ENCODE measurements at places on chromosomes 3 and 15.

DNA sequence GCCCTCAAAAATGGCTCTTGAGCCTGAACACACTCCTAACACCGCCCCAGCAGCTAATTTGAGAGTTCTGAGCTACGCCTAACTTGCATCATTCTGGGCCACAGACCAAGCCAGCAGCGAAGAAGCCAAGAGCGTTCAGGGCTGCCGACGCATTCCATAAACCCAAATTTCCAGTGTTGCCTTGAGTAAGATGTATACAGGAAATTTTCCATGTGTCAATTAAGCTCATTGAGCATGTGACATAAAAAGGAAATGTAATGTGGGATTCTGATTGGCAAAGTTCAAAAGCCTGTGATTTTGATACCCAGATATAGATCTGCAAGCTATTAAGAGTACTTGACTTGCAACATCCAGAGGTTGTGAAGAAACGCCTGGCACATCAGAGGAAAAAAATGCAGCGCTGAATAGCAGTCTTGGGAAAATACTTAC is 148.6 kb upstream of the NR2F2 start:
- peak; percentile 93 for DNase-seq

- no peak for DNase-seq
Measured at GRCh38 chr15:41943543-41944312, 28.6 kb downstream of the EHD4 start.

GRCh38 chr3:187738331-187739093 is 6.8 kb downstream of the BCL6 start:
- DNase-seq = peak; percentile 91

DNA sequence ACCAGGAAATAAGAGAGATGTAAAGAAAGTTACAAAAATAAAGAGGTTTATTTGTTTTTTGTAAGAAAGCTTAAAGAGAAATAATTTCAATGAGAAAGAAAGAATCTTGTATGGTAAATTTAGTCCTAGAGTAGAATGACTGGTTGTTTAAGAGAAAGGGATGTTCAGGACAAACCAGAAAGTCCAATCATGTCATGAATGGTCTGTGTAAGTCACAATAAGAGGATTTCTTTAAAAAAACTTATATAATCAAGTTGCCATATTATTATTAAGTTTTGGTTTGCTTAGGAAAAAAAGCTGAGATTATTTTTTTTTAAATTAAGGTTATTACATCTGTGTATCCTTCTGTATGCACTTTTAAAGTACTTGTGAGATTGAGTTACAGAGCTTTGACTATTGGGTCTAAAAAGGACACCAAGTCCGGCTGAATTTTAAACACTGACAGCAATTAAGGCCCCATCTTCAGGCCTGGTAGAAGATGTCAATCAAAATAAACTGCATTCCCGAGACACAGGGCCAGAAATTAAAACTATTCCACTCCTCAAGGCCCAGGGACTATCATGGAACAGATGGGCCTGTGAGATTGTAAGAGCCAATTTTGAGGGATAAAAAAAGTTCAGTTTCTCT is 12.2 kb downstream of the ERICH6 start:
- DNase-seq = no peak

- DNase-seq = peak; percentile 97
Measured at GRCh38 chr15:48541341-48542278, 103.9 kb downstream of the FBN1 start.

DNA sequence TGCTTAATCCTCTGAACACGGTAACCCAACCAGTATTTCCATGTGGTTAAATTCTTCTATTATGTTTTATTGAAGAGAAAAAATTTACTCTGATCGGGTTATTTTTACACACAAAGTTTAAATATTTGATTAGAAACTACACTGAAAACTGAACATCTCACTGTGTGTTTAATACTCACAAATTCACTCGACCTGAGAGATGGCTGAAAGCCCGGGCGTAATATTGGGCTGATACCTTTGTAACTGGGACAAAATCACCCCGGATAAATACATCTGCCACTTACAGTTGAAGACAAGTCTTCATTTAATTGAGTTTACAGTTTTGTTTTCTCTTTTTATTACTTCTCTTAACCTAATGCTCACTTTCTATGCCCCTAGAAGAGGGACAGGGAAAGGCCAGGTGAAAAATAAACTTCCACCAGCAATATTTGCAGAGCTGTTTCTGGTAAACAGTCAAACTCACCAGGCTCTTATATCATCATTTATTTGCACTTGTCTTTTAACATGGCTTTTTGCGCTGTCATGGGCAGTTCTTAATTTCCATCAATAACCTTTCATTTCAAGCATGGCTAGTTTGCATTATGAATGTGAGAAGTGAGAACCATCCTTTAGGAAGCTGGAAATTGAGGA is 145.6 kb upstream of the TMCO5A start:
- DNase-seq = no peak

- DNase-seq = no peak
Measured at GRCh38 chr3:108076564-108076963, 14.3 kb downstream of the CD47 start.

DNA sequence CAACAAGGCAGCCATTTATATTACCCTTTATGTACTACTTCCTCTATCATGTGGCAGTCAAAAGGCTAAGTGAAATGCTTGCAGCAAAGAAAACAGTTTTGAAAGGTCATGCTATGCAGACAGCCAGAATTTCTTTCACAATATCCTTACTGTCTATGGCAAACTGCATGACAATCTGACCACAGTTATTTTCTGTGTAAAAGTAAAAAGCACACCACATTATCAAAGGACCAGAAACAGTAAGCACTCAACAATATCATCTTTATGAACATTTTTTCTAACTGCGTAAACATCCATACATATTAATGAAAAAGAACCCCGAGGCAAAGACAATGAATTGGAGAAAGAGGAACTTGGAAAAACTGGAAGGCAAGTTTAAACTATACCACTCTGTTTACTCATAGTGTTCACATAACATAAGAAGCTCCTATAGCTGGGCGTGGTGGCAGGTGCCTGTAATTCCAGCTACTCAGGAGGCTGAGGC is 47.9 kb downstream of the PIK3CB start:
- peak; percentile 80 for DNase-seq

DNA sequence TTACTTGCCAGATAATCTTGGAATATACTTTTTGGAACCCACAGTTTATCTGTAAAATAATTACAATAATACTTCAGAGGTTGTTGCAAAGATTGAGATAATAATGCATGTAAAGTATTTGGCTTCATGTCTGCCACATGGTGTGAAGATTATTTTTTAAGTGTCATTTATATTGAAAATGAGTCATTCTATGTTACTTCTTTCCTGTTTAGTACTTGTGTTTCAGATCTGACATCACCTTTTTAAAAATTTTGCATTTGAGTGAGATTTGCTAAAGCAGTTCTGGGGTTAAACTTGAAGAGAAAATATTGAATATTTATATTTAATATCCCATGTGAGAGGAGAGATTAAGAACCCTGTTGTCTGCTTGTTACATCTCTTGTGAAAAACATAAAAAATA is 31.2 kb downstream of the IQGAP1 start:
- peak; percentile 25 for DNase-seq

DNA sequence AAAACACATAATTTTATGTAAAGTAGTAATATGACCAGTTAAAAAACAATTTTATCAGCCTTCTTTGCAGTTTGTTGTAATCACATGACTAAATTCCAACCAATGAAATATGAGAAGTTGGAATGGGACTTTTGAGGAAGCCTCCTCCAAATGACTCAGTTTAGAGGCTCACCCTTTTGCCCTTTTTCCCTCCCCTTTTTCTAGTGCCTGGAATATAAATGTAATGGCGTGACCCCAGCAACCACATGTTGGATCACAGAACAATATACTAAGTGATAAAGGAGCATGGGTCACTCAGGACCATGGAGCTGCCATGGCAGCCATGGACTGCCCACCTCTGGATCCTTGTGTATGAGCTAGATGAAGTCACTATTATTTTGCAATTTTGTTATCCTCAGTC is 48.8 kb upstream of the HEG1 start:
- DNase-seq = no peak

GRCh38 chr15:96049323-96049722 is 281.2 kb upstream of the NR2F2 start:
- no peak for DNase-seq

- peak; percentile 66 for DNase-seq
Measured at GRCh38 chr3:187744169-187745151, 808 bp downstream of the BCL6 start.

- DNase-seq = peak; percentile 7
Measured at GRCh38 chr3:195768831-195769303, 42.9 kb downstream of the MUC4 start.

GRCh38 chr3:29346828-29347227 is 66.0 kb downstream of the RBMS3 start:
- peak; percentile 91 for DNase-seq

GRCh38 chr3:106032479-106032878 is 163.7 kb upstream of the CBLB start:
- no peak for DNase-seq

DNA sequence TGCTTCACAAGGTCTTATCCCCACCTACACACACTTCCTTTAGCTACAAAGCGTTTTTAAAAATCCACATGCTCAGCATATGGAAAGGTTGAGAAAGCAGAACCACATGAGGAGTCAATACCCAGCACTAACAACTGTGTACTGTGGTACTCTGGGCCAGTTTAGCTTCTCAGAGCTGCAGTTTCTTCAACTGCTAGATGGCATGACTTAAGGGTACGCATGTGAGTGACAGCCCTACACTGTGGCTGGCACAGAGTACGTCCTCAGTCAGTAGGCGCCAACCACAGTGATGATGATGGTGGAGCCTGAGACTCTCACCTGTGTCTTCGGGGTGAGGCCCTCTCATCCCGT is 17.4 kb downstream of the CCDC12 start:
- DNase-seq = no peak

GRCh38 chr3:126616931-126617330 is 38.0 kb downstream of the TXNRD3 start:
- no peak for DNase-seq

GRCh38 chr3:60931452-60931851 is 319.8 kb downstream of the FHIT start:
- no peak for DNase-seq

DNA sequence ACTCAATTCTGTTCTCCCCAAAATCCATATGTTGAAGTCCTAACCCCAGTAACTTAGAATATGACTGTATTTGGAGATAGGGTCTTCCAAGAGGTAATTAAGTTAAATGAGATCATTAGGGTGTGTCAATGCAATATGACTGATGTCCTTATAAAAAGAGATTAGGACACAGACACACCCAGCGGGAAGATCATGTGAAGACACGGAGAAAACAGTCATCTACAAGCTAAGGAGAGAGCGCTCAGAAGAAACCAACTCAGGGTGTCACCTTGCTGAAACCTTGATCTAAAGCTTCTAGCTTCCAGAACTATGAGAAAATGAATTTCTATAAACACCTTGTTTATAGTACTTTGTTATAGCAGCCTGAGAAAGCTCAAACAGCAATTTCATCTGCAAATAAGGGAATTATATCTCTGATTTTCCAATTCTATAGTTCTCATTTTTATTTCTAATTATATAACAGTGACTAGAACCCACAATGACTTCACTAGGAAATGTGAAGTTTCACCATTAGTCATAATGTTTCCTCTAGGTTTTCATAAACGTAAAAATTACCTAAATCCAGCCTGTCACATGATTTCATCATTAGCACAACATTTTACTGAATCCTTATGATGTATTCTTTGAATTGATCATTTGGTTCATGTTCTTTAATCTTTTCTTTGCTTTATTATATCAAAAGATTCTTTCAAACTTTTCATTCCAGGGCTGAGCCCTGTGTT is 459.1 kb upstream of the MDFIC2 start:
- DNase-seq = peak; percentile 26

GRCh38 chr3:59690886-59691285 is 641.1 kb upstream of the CFAP20DC start:
- no peak for DNase-seq

DNA sequence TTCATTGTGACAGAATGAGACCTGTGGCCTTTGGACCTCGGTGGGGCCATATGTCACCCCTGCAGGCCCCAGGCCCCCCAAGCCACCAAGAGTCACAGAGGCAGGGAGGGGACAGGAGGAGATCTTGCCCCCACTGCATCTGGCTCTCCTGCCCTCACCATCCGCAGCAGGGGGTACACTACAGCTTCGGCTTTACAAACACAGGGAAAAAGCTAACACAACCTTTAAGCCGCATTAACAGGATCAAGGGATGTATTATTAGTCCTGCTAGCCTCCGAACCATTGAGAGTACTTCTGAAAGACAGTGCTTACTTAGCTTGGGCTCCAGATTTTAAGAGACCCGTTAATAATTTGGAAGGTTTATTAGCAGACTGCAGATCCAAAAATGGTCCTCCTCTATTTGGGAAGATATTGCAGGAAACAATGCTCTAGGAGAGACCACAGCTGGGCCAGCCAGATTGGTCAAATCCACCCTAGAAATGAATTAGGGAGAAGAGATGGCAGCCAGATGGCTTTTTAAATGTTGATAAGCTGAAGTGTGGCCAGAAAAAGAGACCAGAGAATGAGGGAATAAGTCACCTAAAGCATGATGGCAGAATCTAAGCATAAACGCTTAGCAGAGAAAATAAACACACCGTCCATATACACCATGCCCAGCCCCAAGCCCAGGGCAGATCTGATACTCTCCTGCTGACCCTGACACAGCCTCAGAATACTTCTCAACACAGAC is 31.5 kb downstream of the SRGAP3 start:
- DNase-seq = no peak

GRCh38 chr15:82158811-82159210 is 103.7 kb downstream of the EFL1 start:
- no peak for DNase-seq

GRCh38 chr3:52670621-52671521 is 14.8 kb downstream of the PBRM1 start:
- DNase-seq = peak; percentile 100

DNA sequence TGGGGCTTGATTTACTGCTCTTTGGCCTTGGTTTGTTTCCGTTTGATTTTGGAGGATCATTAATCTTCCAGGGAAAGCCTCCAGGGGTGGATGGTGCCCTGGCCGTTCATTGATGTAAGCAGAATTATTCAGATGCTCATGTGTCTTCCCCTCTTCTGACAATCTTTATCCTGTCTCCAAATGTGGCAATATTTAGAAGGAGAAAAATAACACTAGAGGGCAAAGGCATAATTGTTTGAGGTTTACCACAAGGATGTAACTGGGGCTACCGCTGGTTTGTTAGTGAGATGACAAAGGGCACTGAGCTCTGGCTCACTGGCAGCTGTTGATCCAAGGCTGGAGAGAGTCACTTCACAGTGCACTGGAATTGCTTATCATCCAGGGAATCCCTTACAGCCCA is 18.2 kb upstream of the PLCL2 start:
- DNase-seq = peak; percentile 85

DNA sequence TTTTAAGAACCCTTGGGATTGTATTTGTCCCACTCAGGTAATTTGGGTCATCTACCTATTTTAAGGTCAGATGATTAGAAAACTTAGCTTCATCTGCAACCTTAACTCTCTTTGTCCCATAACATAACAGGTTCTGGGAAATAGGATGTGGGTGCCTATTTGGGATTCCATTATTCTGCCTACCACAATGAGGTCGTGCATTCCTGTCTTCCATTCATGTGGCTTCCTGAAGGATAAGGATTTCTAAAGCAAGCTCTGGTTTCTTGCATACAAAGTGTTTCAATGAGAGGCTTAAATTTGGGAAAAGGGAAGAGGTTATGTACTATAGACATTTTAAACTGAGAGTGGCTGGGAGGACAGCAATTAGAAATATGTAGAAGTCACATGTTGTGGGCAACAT is 190.3 kb downstream of the MCTP2 start:
- no peak for DNase-seq
